ENCODE measurements at places on chromosomes 6 and 20. TPM values are rescaled to one million over a fixed set of nuclear protein-coding genes. Genes with fewer than 3 reads are reported as not detected.

- no peak for DNase-seq
Observed at GRCh38 chr6:116387374-116387773, 16.6 kb downstream of the DSE start.

GINM1 gene
- 46.0 TPM for total RNA-seq

DNA sequence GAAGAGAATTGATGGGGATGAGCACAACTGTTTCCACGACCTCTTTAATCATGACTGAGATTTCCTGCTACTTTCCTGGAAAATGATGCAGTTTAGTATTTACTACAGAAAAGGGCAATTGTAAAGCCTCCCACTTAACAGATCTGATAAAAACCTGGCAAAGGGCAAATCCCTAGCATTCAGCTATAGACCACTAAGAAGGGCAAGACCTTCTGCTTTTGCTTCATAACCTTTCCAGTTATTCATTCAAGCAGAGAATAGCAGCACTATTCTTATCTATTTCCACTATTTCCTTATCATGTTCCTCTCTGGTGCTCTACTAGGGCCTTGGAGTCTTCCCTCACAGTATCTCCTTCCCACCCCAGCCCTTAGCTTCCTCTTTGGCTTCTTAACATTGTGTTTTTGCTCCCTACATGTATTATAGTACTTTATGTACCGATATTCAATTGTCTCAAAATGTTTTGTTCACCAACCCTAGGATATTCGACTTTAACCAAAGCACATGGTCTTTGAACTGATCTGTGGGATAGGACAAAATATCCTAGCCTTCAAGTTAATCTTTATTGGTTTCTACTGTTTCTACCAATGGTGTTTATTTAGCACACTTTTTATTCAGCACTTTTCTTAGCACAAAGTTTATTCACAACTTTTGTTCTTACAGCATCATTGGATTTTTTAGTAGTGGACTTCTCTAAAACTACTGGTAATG is 32.7 kb upstream of the MANEA start:
- DNase-seq: no peak

HEY2 gene
- 2.5 TPM for total RNA-seq

- no peak for DNase-seq
Observed at GRCh38 chr6:89242574-89243330, 25.6 kb upstream of the GABRR1 start.

DNA sequence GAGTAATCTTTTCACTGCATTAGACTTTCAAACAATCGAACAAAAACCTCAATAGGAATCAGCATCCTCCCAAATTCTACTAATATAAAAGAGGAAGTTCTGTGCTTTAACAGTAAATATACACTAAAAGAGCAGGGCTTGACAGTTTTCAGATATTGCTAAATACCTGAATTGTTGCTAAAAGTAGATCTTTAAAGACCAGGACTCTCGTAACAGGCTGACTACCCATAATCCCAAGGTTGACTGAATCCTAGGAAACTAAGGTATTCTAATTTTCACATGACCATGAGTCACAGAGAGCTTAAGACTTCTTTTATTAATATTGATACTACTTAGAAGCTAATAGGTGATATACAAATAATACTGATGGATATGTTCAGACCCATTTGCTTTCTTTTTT is 10.1 kb downstream of the CD164 start:
- DNase-seq: no peak

PRDM13 gene
- total RNA-seq: not detected

HCRTR2 gene
- total RNA-seq: not detected
